Cortex of kidney (tissue), 1 donor: ENCODE measurements at places on chromosomes 2 and 18.

DNA sequence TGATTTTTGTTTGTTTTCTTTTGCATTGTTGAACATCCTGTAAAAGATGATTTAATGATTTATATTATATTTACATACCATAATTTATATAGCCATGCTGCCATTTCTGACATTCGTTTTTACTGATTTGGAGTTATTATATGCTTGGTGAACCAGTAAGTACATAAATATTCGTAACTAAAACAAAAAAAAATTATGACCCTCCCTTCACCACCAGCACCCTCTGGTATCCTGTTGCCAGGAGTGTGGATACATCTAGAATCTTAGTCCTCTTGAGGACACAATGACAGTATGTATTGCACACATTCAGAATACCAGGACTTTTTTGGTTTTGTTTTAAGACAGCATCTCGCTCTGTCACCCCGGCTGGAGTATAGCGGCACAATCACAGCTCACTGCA, 43.9 kb upstream of the B3GNT7 start:
- no peak for DNase-seq

DNA sequence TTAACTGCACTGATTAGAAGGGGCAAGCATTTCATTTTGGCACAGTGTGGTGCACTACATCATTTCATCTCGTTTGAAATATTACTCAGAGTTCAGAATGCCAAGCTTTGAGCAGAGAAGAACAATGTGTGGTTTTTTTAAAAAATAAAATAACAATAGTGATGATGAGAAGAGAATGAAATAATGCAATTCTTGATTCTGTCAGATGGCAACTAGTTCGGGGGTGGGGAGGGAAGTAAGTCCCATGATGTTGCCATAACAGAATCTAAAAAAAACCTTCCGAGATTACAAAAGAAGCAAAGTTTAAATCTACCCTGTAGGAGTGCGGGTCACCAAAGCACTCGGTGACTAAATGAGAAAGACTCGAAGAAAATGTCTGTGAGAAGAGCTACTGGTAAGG, 490.4 kb downstream of the NR4A2 start:
- DNase-seq: no peak

DNA sequence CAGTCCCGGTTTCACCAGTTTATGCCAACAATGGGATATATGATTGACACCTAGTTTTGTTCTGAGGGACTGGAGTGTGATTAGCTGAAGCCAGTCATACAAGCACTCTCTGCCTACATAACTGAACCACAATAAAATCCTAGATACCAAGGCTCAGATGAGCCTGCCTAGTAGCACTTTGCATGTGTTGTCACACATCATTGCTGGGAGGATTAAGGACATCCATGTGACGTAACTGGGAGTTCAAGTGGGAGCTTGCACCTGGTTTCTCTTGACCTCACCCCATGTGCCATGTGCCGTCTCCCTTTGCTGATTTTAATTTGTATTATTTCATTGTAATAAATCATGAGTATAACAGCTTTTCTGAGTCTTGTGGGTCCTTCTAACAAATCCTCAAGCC, 90.3 kb downstream of the TMEM163 start:
- DNase-seq: no peak

DNA sequence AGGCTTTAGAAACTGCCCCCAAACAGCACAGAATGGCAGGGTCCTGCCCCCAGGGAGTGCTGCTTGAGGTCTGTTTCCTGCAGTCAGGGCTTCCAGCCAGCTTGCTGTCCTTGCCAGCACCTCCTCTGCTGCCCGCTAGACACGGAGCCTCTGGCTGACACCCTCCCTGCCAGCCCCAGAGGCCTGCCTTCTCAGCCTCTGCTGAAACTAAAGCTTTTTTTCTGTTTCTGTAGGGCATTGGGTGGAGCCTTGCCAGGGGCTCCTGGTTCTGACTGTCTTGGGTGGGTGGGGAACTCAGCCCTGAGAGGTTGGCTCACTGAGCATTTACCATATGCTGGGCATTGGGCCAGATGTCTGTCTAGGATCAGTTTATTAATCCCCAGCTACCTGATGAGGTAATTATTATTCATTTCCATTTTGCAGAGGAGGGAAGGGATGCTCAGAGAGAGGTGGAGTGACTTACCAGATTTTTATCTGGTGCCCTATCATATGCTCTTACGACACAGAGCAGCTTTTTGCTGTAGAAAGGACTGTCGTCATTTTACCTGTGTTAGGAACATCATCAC, 35.4 kb downstream of the INPP4A start:
- DNase-seq: no peak

GRCh38 chr2:127166231-127166860, 53.8 kb downstream of the CYP27C1 start:
- no peak for DNase-seq

DNA sequence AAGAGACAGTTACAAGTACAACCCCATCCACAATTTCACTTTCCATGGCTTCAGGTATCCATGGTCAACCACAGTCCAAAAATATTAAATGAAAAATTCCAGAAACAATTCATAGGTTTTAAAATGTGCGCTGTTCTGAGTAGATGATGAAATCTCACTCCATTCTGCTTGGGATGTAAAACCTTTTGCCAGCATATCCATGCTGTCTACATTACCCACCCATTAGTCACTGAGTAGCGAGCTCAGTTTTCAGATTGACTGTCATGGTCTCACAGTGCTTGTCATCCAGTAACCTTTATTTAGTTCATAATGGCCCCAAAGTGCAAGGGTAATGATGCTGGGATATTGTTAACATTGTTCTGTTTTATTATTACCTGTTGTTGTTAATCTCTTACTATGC, 40.5 kb downstream of the SMAD4 start:
- no peak for DNase-seq
